NCI-H2171 (cell line): ENCODE measurements at places on chromosomes 6 and 20.

DNA sequence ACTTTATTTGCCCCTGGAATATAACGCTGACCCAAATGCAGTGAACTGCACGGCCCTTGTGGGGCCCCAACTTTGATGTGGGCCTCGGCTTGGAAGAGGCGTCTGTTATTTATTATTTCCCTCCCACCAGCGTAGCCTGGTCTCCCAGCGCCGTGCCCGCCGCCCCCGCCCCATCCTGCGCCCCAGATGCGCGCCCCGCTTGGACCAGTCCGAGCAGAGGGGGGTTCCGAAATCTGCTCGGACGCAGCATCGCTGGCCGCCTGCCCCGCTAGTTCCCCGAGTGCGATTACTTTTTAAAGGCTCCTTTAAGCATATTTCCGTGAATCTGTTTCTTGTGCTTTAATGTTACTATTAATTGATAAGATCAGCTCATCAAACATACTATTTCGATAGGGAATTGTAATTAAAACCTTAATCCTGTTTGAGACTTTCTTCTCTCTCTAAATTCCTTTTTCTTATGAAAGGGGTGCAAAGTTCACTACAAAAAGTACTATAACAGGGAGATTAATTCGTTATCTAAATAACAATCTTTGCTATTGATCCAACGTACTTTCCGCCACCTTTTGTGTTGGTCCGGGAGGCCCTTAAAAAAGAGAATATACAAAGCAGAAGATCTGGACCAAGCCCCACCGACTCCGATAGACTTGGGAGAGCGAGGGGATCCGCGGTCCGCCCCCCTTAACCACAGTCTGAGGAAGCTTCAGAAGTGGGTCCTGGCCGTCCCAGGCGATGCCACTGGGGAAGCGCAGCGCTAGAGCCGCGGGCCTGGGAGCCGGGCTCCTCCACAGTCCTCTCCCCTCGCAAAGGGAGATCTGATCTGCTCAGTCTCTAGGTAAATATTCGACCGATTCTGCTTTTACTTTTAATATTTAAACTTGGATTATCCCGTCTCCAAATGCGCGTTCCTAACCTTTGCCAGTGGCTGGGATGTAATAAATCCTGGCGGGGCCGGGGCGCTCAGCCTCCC, 10.2 kb downstream of the POU3F2 start:
- DNase-seq: no peak

- no peak for DNase-seq
These were observed 53.9 kb upstream of the SCML4 start for GRCh38 chr6:107877968-107878367.

DNA sequence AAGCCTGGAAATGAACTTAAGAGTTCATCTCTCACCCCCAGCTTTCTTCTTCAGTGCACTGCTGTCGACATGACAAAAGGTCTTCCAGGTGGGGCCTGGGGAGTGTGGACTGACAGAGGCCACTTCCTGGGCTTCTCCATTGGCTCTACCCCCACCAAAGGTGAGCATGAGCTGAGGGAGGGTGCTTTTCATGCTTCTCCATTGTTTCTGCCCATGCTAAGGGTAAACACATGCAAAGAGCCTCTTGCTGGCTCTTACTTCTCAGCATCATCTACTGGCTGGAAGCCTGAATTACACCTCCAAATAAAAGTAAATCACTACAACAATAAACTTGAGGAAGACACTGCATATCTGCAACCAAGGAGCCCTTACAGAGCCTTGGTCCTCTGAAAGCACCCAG, 227.2 kb downstream of the EPM2A start:
- DNase-seq: no peak

DNA sequence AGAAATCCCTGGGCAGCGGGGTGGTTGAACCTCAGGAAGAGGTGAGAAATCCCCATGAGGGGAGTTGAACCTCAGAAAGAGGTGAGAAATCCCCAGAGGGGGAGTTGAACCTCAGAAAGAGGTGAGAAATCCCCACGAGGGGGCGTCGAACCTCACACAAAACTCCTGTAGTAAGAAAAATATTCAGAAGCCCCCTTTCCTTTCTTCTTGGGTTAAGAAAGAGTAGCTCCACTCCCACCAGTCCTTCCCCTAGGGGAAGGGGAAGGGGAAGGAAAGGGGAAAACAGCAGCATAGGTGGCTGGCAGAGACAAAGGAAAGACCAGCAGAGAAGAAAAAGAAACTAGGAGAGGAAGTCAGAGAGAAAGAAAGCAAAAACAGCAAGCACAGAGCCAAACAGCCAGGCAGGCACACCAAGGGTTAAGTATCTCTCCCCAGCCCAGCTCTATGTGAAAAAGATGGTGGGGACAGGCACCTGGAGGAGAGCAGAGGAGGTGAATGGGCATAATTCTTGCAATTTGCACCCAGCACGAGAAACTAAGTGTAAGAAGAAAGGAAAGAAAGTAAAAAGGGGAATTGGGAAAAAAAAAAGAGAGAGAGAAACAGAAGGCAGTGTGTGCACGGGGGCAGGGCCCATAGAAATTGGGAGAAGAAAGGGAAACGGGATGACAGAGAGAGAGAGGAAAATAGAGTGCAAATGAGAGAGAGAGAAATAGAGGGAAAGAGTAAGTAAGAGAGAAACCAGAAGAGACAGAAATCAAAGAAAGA, 88.2 kb downstream of the PLG start:
- DNase-seq: no peak

- DNase-seq: no peak
These were observed 474.4 kb upstream of the RNF217 start for GRCh38 chr6:124487623-124488431.

- no peak for DNase-seq
These were observed 10.9 kb upstream of the B4GALT5 start for GRCh38 chr20:49724408-49725223.

DNA sequence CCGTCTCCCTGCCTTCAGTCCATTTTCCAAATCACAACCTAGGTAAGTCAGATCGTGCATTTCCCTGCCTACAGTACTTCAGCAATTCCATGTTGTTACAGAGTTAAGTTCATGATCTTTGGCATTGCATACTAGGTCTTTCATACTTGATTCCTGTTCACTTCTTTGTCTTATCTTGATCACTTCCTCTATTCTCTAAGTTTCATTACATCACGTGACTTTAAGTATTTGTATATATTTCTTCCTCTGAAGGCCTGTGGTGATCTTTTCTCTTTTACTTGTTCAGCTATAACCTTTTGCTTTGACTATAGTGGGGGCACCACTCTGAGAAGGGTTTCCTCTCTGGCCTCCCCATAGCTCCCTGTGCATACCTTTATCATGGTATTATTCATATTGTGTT, 100.2 kb downstream of the TRMT11 start:
- no peak for DNase-seq

GRCh38 chr20:49675368-49676151, 38.1 kb downstream of the B4GALT5 start:
- no peak for DNase-seq

DNA sequence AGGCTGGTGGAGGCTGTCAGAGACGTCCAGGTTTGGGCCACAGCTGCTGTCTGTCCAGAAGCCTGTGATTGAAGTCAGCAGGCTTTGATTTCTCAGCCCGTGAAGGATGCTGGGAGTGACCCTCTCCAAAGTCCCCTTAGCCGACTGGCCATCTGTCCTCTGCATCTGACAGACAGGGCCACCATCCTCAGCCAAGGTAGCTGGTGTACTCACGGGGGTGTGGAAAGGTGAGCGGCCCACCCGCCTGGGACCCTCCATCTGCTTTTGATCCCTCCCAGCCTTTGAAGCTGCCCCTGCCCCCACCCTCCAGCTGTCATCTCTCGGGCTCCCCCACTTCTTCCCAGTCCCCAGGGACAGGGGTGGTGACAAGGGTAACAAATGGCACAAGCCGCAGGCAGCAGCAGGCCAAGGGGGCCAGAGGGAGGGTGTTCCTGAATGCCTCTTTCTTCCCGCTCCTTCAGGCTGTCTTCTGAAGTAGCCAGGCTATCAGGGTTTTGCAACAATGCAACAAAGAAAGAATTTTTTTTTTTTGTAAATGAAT, 84.4 kb downstream of the EYA2 start:
- peak; percentile 100 for DNase-seq

DNA sequence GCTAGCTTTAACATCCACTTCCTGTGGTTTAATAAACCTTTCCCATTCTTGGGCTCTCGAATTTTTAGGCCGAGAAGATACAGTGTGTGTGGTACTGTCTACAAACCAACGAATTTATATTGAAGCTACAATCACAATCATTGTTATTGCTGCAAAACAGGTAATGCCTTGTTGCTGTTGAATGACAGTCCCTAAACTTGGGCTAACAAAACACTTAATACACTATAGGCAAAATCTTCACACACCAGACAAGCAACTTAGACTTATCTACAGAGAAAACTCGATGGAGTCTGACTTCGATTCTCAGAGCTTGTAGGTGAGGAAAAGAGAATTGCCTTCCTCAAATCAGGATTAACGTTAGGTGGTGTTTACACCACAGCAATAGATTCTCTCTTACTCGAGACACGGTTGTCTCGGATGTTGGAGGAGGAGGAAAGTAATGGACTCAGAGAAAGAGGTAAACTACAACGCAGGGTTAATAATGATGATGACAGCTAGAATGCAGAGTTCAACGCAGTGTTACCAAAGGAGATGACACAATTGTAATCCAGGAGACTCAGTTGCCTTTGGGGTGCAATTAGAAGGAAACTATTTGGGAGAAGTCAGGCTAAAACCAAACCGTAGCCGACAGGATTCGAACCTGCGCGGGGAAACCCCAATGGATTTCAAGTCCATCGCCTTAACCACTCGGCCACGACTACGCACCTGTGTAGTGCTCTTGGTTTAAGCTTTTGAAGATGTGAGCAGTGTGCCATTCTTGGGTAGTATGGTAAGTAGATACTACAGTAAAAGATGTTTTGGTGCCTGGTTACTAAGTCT, 32.5 kb upstream of the ZNF184 start:
- DNase-seq: peak; percentile 15

DNA sequence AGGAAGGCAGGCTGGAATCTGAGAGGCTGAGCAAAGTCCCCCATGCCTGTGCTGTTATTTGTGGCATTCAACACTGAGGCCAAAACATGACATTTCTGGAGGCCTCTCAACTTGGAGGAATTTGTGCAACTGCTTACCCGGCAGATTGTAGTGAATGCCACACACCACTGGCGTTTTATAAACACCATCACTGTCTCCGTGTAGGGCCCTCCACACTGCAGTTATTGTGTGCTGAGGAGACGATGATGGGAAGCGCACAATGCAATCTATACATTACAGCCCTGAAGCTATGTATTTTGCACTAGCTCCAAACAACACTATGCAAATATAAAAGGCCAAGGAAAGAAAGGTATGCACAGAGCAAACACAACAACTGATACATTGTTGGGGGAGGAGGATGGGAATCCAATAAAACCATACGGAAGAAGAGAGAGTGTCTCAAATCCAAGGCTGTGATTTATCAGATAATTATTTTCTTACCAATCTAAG, 106.5 kb downstream of the SMLR1 start:
- DNase-seq: no peak

DNA sequence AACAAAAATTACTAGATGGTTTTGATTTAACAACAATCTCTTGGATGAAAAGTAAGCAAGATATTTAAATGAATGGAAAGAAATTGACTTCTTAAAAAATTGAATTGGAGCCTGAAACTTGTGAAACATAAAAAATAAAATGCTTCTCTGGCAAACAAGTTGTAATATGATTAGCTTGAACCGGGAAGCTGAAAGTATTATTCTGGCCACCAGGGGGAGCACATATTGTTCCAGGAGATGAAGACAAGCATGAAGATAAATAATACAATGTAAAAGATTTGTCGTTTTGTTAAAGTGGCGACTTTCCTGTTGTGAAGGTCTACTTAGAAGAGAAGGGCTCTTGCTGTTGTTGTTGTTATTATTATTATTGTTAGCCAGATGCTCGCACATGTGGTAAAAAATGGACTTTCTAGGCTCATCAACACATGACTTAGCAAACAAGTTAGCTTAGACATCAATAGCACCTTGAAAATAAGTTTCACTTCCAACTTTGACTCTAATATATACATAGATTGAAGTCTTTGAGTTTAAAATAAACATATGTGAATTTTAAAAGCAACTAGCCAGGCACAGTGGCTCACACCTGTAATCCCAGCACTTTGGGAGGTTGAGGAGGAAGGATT, 14.2 kb downstream of the PAX1 start:
- peak; percentile 16 for DNase-seq

- DNase-seq: no peak
These were observed 40.7 kb upstream of the SLC17A4 start for GRCh38 chr6:25713824-25714223.

DNA sequence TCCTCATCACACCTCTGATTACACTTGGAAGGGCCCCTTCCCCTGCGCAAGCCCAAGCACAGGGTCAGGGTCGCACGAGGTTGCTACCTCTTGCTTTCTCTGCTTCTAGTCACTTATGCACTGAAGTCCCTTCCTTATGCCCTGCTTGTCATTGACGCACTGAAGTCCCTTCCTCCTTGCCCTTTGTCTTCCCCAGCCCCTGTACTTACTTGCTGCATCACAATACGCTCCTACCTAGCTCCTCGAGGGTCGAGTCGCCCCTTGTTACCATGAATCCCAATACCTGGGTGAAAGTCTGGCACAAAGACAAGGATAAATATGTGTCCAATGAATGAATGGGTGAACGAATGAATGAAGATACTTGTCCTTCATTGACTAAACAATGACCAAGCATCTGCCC, 75.9 kb downstream of the LYRM4 start:
- DNase-seq: no peak

DNA sequence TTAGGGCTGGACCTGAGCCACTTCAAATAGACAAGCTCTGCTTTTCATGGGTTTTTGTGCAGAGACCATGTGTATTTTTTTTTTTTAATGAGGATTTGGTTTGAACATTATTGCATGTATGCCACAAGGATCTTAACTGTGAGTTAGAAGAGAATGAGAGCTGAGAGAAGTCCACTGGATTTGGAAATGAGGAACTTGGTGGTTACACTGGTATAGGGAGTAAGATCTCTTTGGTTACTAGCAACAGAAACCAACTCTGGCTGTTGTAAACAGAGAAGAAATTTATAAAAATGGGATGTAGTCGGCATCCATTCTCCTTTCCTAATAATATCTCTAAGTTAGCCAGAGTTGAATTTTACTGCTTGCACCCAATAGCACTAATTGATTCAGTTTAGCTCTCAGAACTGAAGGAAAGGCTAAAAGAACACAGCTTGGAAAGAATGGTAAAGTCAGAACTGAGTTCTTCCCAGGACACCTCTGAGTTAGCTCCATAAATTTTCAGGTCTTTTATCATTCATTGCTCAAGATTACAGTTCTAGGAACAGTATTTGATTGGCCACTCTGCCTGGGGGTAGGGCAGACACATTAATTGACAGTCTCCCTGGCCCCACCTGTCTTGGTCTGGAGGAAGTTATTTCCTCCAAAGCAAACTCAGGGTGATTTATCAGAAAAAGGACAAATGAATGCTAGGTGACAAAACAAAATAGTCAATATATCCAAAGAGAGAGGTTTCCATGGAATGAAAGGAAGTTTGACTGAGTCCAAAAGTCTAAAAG, 3.9 kb upstream of the WFDC2 start:
- DNase-seq: no peak

DNA sequence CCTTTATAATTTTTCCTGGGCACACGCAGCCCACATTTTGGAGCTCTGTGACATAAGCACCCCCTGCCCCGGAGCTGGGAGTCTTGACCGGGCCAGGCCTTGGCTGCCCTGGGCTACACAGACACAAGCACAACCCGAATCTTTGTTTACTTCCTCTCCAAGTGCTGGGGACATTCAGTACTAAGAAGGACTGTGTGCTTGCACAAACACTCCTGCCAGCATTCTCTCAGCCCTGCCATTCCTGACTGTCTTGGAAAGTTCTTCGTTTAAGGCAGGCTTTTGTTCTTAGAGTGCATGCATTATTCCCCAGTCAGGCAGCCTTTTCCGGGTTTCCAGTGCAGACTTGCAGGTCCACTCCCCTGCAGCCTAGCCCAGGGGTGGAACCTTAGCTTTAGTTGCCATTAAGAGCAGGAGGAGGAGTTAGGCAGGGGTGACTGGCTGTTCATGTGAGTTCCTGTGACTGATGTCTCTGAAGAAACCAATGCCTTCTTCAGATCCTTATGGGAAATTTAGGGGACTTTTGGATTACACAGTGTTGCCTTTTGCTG, 28.6 kb downstream of the FOXO3 start:
- DNase-seq: no peak
